Ovary (tissue), 10 donors: ENCODE measurements at places on chromosomes 4 and X.

DNA sequence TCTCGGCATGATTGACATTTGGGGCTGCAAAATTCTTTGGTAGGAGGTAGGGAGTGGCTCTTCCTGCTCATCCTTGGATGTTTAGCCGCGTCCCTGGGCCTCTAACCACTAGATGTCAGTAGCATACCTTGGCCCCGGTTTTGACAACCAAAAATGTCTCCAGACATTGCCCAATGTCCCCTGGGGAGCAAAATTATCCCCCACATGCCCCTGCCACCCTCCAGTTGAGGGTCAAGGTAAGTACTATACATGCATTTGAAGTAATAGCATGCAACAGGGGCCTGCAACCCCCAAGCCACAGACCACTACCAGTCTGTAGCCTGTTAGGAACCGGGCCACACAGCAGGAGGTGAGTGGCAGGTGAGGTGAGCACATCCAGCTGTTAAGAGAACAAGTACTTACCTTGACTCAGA is 17.6 kb upstream of the KIAA1210 start:
- no peak for DNase-seq

DNA sequence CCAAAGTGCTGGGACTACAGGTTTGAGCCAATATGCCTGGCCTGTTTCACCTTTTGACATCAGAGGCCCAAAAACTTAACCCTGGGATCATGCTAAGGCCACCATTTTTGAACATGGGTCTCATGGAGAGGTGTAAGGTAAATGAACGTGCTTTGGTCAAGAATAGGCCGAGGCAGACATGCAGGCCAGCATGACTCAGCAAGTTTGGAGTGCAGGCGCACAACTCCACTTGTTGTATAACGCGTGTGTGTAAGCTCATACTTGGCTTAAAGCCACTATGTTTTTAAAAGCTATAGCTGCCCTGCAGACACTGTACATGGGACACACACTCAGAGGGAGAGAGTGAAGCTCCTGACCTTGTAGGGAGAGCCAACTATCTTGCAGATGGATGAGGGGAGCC is 43.8 kb upstream of the HPSE start:
- no peak for DNase-seq

- DNase-seq, result no peak
These were observed 18.5 kb upstream of the OPN1LW start for GRCh38 chrX:154125391-154126040.

GRCh38 chr4:117700111-117700892 is 334.0 kb upstream of the NDST3 start:
- no peak for DNase-seq

- no peak for DNase-seq
These were observed 166.0 kb downstream of the FBXW7 start for GRCh38 chr4:152369902-152370295.

DNA sequence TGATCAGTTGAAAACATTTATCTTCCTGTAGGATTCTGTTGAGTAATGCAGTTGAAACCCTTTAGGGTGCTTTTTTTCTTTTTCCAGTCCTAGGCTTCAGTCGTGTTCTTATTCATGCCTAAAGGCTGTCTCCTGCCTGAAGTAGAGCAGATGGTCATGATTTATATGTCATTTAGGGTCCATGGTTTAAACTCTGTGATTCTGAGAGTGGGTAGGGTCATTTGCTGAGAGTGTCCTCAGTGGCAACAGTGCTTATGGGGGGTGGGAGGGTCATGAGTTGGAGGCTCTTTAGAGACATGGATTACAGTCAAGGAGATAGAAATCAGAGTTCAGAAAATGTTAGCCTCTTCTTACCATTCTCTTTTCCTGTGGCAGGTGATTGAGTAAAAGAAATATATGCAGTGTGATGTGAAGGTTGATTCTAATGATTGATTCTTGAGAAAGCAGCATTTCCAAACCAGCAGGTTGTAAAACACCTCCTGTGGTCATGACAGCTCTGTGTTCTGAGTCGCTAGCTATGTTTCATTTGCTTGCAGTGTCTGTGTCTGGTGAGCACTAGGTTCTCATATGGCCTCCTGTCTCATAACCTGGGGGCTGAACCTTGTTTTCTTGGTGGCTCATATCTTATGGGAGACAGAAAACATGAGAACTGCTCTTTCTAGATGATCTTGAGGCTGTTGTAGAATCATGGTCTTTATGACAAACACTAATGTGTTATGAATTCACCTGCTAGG is 60.4 kb downstream of the JADE1 start:
- DNase-seq, result no peak

DNA sequence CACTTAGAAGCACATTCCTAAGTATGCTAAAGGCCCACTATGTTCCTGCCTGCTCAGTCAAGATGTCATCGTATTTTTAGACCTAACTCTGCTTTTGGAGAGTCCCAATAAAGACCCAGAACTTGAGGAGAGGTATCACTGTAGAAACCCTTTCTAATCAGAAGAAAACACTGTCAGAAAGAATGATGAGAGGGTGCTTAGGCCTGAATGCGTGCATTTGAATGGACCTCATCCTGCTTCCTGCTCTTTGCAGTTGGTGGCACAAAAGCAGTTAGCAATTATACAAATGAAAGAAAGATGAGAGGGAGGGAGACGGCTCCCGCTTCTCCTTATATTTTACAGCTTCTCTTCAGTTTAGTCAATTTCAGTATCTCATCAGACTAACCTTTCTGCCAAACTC is 987.2 kb downstream of the CCSER1 start:
- DNase-seq, result no peak

DNA sequence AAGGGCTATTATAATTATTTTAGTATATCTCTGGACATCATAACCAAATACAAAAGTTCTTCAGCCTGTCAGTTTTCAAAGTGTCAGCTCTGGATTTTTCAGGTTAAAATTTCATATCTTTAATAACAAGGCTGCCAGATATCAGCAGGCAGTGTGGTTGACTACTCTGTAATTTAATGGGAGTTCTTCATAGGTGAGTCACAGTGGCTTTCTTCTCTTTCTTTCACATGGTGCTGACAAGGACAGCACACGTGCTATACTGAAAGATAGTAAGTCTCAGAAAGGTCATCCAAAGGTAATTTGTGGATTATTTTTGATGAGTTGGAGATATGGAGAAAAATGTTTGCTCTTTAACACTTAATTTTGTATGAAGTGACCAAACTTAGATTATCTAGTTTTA is 43.2 kb downstream of the GALNT7 start:
- DNase-seq, result no peak

- DNase-seq, result no peak
These were observed 7.4 kb upstream of the MGST2 start for GRCh38 chr4:139658185-139658584.

DNA sequence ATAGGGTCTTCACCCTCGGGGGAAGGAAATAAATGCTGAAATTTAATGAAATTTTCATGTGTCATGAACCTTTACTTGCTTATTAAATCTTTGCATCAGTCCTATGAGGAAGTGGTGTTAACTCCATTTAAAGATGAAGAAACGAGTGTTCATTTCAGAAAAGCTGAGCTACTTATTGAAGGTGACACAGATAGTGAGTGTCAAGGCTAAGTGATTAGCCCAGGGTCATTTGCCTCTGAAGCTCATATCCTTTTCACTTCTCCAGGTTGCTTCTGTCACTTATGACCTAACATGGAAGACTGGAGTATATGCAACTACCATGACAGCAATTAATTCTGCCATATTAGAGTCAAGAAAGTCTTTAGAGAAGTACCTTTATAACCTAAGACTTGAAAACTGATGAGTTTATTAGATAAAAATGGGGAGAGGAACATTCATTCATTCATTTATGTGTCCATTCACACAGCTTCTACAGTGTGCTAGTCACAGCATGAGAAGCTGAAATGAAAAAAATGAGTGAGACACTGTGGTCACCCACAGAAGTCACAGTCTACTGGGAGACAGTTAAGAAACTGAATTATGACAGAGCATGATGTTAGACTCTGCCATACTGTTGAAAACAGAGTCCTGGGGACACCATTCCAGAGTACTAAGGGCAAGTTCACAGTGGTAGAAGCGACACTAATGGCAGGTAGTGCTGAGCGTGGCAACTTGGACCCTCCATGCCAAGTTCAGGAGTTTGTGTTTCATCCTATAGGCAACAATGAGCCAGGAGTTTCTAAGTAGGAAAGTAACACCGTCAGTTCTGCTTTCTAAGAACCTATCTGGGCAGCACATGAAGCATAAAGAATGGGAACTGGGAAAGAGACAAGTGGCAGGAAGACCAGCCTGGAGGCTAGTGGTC is 21.3 kb downstream of the ALPK1 start:
- DNase-seq, result no peak

- no peak for DNase-seq
These were observed 86.9 kb downstream of the CHRNA9 start for GRCh38 chr4:40421839-40422708.

DNA sequence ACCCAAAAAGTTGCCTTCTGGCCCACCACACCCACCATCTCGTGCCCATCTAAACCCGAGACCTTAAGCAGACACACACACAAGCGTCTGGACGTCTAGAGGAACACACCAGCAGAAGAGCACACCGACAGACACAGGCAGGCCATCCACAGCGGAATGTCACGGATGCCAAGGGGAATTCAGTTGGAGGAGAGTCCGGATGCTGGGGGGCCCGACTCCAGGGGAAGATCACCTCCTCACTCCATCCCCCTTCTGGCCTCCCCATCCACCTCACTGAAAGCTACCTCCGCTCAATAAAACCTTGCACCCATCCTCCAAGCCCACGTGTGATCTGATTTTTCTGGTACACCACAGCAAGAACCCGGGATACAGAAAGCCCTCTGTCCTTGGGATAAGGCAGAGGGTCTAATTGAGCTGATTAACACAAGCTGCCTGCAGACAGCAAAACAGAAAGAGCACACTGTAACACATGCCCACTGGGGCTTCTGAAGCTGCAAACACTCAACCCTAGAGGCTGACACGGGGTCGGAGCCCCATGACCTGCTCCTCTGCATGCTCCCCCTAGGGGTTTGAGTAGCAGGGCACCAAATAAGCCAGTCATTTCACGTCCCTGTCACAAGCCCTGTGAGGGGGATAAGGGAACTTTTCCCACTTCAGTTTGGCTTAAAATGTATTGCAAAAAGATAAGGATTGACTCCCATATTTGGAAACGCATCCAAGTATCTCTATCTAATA is 339.6 kb upstream of the PCDH10 start:
- no peak for DNase-seq

- no peak for DNase-seq
These were observed at the start of gene MTNR1A for GRCh38 chr4:186554914-186555827. MTNR1A (minus strand) TSS chr4:186555567; CDS start chr4:186555365, 202 bp downstream.
